ENCODE measurements at places on chromosomes 12 and 14.

DNA sequence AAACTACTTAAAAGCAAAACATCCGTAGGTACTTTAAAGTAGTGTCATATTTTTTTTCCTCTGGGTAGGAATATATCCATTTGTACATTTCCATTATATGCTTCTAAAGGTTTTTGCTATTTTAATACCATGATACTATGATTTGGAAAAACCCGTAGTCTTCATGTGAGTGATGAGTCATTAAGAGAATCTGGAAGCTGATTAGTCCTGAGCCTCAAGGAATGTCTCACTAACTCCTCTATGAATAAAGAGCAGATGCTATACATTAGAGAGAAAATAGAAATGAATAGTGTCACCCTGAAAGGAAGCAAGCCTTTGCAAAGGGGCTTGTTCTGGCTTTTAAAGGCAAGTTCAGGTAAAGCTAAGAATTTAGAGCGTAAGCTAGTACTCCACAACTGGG, 432.1 kb downstream of the CCDC91 start:
- DNase-seq, result no peak

GRCh38 chr14:61501714-61502458, 180.5 kb downstream of the PRKCH start:
- DNase-seq, result no peak

GRCh38 chr12:132824053-132824452, 4.6 kb downstream of the GOLGA3 start:
- DNase-seq, result no peak

GRCh38 chr14:49512571-49512970, 73.6 kb downstream of the RPS29 start:
- no peak for DNase-seq

DNA sequence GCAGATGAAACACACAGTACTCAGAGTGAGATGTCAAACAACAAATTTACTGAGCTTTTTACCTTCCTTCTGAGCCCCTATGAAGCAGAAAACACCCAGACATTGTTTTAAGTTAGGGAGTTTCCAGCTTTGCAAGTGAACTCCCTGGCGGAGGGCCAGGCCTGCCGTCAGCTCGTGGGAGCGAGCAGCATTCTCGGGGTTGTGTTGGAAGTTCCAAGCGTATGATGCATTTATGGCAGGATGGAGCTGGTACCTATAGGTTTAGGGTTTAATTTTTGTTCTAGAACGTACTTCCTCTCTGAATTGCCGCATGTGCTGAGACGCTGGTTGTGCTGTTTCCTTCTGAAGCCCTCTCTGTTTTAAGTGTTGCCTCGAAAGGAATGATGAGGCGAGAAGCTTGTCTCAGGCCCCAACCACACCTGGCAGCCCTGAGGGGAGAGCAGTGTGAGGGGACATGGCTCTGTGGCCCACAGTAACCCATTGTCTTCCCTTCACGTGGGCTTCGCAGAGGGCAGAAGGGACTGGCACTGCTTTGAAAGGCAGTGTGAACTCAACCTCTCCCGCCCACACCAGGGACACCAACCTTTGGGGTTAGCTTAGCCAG, 76.6 kb downstream of the SSPN start:
- peak; percentile 64 for DNase-seq

- no peak for DNase-seq
These were observed 604 bp upstream of the ARHGEF25 start for GRCh38 chr12:57610554-57611107.

- no peak for DNase-seq
These were observed 87.4 kb downstream of the ATF7IP start for GRCh38 chr12:14452865-14453264.

- DNase-seq, result no peak
These were observed 789.1 kb downstream of the TMEM121 start for GRCh38 chr14:106315436-106315835.

DNA sequence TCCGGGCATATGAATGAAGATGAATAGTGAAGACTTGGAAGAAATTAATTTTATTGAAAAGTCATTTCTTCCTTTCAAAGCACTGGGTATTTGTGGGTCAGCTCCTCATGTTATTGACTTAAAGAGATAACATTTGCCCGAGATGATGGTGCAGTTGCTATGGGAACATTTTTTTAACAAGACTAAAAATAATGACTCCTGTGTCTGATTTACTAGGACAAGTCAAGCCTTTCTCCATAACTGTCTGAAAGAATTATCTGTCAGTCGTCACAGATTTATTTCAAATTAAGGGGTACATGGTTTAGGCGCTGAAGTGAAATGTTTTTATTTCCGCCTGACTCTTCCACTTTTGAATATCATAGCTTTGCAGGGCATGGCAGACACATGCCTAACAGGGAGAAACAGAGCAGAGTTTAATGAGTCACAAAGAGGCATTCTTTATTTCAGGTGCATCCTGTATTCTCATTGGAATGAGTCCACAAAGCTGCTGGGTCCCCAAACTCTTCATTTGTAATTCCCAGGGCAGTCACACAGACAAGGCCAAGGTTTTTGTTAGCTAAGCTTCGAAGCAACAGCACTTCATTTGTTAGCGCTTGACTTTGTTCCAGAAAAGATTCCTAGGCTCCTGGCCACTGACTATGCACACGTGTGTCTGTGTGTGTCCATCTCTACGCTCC, 4.3 kb upstream of the GPHB5 start:
- DNase-seq, result no peak

- DNase-seq, result peak; percentile 73
These were observed 1.7 kb downstream of the PRPF40B start for GRCh38 chr12:49624921-49625577.

DNA sequence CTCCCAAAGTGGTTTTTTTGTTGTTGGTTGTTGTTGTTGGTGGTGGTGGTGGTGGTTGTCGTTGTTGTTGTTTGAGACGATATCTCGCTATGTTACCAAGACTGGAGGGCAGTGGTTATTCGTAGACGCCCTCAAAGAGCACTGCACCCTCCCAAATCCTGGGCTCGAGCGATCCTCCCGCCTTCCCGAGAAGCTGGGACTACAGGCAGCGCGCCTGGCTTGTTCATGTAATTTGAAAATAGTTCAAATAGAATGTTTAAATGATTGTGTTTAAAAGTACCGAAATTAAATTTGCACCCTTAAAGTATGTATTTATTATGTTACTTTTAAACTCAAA, 439 bp upstream of the ANAPC5 start:
- DNase-seq, result no peak

Data from RWPE2 (cell line).